Immature natural killer cell (primary cell): ENCODE measurements at places on chromosomes 12 and 14.

DNA sequence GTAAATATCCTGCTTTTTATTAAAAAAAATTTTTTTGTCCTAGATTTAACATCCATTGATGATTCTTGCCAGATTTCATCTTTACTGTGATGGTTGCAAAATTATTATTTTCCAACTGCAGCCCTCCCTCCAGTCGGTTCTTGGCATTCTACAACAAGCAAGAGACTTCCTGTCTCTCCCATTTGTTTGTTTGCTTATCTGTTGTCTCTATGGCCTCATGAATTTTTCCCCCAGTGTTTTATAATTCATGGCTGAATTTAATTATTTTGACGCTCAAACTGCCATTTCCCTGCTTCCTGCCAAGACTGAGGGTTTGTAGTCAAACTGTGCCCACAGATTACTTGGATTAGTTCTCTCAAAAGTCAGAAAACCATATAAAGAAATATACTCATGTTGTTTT, 25.9 kb downstream of the CGRRF1 start:
- no peak for DNase-seq

GRCh38 chr12:10454531-10454930, 1.4 kb upstream of the KLRC1 start:
- DNase-seq: no peak

GRCh38 chr12:48602192-48602989, 32.5 kb upstream of the LALBA start:
- no peak for DNase-seq

DNA sequence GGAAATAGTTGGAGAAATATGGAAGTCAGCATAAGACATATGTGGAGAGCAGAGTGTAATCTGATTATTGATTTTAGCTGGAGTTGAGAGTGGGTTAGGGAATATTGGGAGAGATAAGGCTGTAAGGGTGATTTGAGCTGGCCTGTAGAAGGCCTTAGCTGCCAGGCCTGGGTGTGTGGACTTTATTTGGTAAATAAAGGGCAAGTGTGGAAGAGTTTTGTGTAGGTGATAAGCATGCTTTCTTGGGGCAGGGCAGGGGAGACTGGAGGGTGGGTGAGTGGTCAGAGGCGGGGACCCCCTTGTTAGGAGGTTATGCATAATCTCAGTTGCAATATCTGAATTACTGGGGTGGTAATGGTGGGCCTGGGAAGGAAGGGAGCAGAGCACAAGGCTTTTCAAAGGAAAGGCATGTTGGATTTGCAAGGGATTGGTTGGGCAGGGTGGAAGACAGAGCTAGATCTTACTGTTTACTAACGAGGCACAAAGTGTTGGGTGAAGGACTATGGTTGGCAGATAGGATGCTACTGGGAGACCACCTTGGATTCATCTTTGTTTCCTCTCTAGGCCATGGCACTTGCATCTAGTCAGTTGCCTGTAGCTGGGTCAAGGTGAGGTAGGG, 5.5 kb downstream of the KHNYN start:
- DNase-seq: no peak

- DNase-seq: no peak
Measured at GRCh38 chr12:115918763-115919162, 358.7 kb downstream of the MED13L start.

GRCh38 chr14:72515779-72516770, 377.8 kb downstream of the DPF3 start:
- DNase-seq: no peak

- DNase-seq: peak; percentile 55
Measured at GRCh38 chr14:67515386-67516079, 17.6 kb upstream of the PLEKHH1 start.

- no peak for DNase-seq
Measured at GRCh38 chr12:6533653-6533922, 729 bp upstream of the GAPDH start.
